ENCODE measurements at places on chromosomes 1 and 21.

DNA sequence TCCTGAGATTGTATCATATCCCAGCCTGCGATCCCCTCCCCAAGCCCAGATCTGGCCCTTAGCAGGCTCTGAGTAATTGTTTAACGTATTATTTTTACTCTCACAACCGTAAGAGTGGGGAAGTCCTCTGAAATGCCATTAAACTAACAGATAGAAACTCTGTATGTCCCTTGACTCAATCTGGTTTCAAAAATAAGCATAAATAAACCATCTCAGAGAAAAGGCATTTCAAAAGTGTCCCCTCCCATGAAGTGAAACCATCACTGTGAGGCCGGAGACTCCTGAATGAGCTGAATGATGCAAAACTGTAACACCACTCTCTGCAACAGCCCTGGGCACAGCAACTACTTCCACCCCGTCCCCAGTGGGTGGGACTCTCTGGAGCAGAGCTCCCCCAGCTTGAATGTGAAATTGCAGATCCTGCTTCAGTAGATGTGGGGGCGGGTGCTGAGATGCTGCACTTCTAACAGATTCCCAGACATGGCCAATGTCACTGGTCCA is 104.1 kb downstream of the SYF2 start:
- no peak for DNase-seq

DNA sequence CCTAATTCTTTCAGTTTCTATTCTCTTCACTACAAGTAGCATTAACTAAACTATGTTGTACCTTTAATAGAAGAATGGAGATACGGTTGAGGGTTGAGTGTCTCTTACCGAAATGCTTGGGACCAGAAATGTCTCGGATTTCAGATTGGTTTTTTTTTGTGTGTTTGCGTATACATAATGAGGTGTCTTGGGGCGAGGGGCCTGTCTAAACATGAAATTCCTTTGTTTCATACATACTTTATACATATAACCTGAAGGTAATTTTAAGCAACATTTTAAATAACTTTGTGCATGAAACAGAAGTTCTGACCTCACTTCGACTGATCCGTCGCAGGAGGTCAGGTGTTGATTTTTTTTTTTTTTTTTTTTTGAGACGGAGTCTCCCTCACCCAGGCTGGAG is 36.3 kb upstream of the MYOCOS start:
- DNase-seq, result no peak

DNA sequence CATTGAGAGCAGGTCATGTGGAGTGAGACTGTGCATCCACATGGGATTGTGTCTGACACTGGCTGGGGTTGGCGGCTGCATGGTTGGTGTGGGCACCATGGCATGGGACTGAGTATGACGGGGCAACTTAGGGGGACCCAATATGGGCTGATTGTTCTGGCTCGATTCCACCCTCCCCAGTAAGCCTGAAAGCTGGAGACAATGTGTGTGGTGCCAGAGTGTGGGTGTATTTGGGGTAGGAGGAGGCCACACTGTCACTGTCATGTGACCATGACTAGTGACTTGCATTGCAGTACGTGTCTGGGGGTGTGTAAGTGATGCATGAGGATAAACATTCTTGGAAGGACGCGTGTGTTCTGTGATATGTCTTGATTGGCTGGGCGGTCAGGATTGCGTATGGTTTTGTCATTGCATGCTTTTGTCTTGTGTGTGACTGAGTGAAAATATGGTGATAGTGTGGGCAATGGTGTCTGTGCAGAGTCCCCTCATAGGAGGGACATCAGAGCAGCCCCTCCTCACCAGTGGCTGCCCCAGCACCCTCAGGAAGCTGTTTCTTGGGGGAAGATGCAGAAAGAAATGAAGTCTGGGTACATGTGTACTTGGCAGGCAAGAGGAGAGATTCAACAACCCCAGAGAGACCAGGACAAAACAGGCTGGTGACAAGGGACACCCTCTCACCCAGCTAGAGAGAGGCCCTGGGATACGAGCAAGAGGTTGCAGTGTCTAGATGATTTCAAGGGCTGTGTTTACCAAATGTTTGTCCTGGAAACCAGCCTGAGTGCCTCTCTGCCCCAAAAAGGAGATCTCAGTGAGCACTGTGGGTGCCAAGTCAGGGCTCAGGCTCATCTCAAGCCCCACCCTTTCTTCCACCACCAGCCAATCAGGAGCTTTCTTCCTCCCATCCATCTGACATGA is 36.3 kb downstream of the SDC3 start:
- DNase-seq, result no peak

GRCh38 chr1:26780344-26780957 is 7.3 kb upstream of the PIGV start:
- no peak for DNase-seq
